ENCODE measurements at places on chromosomes 4 and X.

- DNase-seq, result no peak
These were observed 103.4 kb downstream of the LUZP4 start for GRCh38 chrX:115392871-115393270.

DNA sequence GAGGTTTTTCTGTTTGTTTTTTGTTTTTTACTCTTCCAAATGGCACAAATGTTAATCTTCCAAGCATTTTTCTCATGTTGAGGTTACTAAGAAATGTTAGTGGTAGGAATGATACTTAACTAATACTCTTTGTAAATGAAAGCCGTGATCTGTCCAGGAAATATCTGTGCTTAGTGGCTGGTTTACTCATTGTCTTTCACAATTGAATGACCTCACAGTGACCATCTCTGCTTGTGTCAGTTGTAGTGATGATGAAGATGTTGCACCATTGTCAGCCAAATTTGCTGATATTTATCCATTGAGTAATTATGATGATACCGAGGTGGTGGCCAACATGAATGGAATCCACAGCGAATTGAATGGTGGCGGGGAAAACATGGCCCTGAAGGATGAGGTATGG lies 93.5 kb downstream of the TNIP2 start:
- DNase-seq, result no peak

DNA sequence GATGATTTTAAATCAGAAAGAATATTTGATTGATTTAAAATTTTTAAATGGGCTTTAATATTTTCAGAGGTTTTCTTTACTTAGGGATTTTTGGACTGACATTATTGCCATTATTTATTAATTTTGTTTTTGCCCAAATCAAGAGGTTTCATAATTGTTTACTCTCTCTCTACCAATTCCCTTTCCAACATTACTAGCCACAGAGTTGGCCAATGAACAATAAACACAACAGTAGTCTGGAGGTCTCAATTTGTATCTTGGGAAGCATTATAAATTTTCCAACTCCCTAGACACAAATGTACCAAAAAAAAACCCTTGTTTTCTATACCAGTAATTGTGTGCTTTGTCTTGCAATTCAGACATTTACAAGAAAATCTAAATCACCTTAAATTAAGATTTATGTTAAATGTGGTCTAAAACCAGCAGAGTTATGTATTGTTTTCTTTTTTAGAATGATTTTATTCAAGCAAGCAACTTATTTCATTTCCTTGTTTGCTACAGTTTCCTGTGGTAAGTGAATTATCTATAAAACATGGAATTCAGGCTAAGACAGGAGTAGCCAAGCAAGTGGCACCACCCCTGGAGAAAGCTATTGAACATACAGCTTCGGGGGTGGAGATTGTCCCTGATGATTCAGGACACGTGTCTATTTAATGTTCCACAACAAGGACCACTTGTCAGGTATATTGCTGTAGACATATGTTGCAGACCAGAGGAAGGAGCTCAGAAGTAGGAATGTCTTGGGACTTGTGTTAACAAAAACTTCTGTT lies 622 bp downstream of the KLKB1 start:
- DNase-seq, result no peak

GRCh38 chr4:165378398-165378744 lies 437 bp upstream of the CPE start:
- no peak for DNase-seq

DNA sequence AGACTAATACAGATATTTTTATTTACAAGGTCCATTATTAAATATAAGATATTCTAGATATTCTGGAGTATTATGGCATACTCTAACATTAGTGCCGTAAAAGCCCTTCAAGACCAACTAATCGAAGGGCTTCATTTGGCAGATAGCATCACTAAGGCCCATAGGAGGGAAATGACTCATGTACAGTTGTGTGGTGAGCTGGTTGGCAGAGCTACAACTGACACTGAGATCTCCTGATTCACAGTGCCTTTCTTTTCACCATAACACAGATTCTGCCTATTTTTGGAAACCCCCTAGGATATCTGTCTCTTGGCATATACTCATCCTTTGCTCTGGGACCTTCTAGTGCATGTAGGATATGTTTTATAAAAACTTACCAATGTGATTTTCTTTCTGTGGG lies 201.7 kb upstream of the AFF2 start:
- DNase-seq, result no peak

DNA sequence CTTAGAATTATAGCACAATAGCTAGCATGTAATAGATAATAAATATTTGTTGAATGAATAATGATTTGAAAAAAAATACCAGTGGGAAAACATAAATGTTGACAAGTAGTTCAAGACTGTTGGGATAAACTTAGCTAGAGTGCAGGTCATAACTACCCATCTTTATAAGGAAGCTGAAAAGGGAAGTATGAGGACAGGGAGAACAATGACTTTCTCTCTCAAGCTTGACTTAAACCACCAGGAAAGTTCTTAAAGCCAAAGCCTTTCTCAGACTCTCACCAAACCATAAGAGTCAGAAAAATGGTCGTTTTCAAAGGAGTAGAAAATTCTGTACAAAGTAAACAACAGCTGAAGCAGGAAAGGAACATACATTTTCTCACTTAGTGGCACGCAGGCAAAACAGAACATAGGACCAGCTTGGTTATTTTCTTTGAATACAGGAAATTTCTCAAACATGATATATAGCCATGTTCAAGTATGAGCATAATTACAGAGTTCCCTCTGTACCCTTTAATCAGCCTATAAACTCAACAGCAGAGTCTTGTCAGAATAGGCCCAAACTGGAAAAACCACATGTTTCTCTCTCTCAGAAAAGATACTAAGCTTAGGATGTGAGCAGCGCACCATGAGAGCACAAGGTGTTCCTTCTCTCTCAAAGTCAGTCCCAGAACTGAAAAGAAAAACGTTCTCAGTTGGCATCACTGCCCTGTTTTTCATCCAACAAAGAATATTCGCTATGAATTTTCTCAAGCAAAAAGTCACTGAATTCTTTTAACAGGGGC lies 28.7 kb downstream of the MAPK10 start:
- no peak for DNase-seq

DNA sequence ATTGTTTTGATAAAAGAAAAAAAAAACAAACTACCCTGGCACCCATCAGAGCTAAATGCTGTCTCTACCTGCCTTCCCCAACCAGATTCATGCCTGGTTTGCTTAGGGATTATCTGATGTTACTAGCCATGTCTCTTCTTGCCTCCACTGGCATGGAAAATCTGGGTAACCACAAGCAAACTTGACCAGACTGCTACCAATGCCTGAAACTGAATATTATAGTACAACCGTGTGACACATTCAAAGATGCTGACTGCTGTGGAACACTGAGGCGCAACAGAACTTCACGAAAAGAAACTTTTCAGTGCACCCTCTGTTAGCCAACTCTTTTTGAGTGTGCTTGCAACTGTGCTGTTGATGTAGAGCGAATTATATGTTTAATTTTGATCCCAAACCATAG lies 228.1 kb downstream of the CBR4 start:
- no peak for DNase-seq

- DNase-seq, result no peak
These were observed 55.7 kb upstream of the STIM2 start for GRCh38 chr4:26804925-26805324.

DNA sequence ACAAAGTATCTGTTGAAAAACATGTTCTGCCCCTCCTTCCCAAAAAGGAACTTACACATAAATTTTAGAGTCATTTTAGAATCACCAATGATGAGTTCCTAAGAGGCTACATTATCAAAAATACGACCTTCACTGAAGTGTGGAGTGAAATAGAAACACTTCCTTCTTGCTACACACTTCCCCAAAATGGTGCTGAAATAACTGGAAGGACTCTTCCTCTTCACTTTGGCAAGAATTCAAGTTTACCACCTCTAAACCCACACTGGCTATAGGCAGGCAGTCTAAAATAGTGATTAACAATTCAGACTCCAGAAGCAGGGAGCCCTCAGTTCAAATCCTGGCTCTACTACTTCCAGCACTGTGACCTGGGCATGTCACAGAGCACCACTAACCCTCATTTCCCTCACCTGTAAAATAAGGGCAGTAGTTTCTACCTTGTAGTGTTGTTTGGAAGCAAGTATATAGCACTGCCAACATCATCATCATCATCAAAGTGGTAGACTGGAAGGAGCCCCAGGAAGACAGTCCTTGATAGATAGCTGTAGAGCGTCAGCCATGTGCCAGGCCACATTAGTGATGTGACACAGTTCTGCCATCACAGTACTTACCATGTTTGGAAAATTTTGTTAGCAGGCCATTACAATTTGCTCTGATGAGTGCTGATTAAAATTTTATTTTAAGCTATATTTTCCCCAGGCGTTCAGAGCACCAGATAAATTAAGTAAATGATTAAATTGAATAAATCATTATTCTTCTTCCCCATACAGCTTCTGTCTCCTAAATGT lies 103.3 kb downstream of the PARM1 start:
- no peak for DNase-seq

DNA sequence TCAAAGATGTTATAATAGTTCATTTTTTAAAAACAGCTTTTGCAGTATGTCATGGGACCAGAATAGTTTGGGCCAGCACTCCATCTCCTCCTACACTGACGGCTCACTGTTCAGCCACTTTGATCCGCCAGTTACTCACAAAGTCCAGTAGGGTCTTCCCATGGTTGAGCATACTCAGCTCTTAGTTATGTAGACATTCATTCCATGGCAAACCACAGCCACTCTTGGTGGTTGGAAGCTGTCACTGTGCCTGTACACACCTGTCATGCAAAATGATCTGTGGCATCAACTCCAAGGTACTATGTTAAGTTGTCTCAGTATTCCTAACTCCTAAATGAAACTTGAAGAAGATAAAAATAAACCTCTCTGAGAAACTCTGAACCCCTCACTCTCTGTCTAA lies 127.2 kb downstream of the NR3C2 start:
- DNase-seq, result no peak

DNA sequence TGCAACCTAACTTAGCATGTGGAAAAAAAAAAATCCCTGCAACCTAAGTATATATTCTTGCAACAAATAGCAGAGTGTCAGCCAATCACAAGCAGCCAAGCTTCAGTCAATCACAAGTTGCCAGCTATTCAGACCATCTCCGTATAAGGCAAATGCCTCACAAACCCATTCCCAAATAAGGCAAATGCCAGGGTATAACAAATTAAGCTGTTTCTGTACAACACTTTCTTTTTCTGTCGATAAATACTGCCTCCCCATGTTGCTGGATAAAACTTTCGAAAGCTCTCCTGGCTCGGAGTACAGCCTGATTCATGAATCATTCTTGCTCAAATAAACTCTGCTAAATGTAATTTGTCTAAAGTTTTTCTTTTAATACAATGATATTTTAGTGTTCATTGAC lies 460.7 kb upstream of the SMIM31 start:
- no peak for DNase-seq

DNA sequence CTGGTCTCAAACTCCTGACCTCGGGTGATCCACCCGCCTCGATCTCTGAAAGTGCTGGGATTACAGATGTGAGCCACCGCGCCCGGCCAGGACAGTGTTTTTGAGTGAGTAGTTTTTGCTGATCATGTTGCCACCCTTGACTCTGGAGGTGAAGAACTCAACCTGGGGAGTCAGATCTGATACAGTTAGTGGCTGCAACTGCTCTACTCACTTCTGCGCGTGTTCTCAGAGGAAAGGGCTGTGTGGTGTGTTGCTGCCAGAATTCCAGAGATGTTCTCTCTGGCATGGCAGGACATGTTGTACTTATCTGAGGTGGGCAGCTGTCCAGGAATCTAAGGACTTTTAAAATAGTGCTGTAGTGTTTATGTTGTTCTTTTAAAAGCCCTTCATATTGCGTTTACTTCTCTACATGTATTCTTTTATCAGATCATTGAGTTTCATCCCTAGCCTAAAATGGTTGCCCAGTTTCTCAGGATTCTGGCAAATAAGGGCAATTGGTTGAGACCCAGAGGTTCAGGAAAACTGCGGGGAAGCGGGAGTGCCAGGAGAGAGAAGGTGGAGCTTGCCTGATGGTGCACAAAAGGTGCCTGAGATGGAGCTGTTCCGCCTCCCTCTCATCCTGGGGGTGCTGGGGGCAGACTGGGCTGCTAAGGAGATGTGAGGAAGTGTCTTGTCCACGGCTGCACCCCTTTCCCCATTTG lies 97.7 kb downstream of the ARHGAP10 start:
- no peak for DNase-seq

DNA sequence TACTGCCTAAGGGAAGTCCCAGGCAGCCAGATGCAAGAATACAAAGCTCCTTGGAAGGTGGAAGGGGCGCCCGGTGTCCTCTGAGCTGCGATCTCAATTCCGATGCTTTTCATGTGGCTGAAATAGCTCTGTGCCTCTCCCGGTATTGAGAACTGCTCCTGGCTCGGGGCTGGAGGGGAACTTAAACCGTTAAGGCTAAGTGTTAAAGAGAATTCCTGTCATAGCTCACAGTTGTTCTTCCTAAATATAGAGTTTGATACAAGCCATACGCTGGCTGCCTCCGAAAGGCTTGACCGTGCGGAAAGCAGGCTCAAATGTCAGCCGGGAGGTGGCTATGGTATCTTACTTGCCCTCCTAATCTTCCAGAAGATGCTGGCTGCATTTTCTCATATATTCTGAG lies at the start of gene SMPX:
SMPX (minus strand) TSS at position 157 of the 400 bp plus-strand sequence. CDS start 3,826 bp downstream, outside the sequence.
- no peak for DNase-seq

- no peak for DNase-seq
These were observed 32.0 kb downstream of the STIM2 start for GRCh38 chr4:26892480-26893150.

GRCh38 chrX:73977542-73978169 lies 326.3 kb upstream of the ZCCHC13 start:
- DNase-seq, result peak; percentile 0

- no peak for DNase-seq
These were observed 228.9 kb downstream of the AFAP1 start for GRCh38 chr4:7710576-7711306.

GRCh38 chrX:115642895-115643530 lies 82.0 kb downstream of the PLS3 start:
- peak; percentile 3 for DNase-seq

GRCh38 chr4:1297456-1298325 lies 8.0 kb downstream of the MAEA start:
- no peak for DNase-seq

GRCh38 chr4:142900622-142901021 lies 54.5 kb upstream of the INPP4B start:
- DNase-seq, result no peak

DNA sequence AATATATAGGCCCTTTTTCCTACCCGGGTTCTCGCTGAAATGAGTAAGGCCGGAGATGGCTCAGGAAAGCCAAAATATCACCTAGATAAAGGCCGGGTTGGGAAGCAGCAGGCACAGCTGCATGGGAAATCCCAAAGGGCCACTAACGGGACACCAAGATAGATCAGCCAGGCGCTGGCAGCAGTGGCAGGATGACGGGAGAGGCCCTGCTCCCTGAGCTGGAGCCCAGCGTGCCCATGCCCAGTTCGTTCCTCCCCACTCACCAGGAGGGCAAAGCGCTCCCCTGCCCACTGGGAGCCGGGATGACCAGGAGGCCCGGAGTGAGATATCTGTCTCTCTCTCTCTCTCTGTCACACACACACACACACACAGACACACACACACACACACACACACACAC lies 109.8 kb downstream of the DCTD start:
- DNase-seq, result no peak

All from NCI-H146 (cell line).